GM23248 (cell line): ENCODE measurements at places on chromosomes 11 and 22.

DNA sequence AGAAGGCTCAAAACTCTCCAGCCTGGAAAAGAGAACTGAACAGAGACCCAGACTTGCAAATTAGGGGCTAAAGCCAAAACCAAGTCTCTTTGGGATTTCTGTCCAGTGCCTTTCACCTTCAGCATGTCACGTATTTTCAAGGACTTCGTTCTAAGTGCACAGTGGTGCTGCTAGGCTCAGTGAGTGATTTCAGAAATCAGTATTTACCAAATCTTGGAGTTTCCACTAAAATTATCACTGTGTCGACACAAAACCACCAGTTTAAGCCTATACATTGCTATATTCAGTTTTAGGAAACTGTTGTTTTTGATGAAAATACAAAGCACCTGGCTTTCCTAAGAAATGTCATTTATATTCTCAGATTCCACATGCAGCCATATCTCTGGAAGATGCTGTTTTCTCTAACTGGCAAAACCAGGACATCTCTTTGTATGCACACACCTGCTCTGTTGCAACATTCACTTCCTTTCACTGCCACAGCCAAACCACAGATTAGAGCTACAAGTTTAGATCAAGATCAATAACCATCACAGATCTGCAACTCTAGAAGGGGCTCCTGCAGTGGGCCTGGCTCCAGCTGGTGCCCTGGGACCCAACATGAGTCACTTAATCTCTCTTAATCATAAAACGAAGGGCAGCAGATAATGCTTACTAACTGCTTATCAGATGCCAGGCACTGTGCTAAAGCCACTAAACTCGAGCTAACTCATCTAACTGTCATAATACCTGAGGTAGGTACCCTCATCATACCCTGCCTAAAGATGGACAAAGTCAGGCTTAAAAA, 22.3 kb downstream of the SMCO4 start:
- no peaks in the 10 kb centered on the region for H3K27me3 ChIP-seq
- DNase-seq, result no peak
- H3K27ac ChIP-seq, result no peak overlapping the region
- H3K4me1 ChIP-seq, result peaks cover 8% of the 10 kb centered on the region
- H3K36me3 ChIP-seq, result no peaks in the 10 kb centered on the region
- no peak overlapping the region for H3K4me3 ChIP-seq

GRCh38 chr11:65353900-65354264, 669 bp upstream of the TIGD3 start:
- H3K27me3 ChIP-seq, result no peaks in the 10 kb centered on the region
- H3K4me3 ChIP-seq, result peak overlapping the region; percentile 78
- peaks cover 21% of the 10 kb centered on the region for H3K36me3 ChIP-seq
- H3K27ac ChIP-seq, result peak overlapping the region; percentile 20

- H3K27ac ChIP-seq, result no peak overlapping the region
- H3K27me3 ChIP-seq, result no peaks in the 10 kb centered on the region
These were observed 5.0 kb downstream of the PRDM11 start for GRCh38 chr11:45151362-45151982.

DNA sequence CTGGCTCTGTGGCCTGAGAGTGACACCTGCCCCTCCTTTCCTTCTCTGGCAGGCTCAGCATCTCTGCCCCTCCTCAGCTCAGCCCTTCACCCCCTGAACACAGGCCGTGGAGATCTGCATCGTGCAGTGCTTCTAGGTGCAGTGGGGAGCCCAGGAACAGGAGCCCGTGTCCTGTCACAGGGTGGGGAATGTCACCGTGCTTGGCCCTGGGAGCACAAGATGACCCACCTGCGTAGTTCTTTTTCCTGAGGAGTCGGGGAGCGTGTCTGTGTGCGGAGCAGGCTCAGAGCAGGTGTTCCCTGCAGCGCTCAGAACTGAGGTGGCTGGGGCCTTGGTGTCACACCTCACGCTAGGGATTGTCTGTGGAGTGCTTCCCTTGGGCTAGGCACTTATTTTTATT, 10.6 kb downstream of the TBC1D22A start:
- H3K27ac ChIP-seq, result no peak overlapping the region
- no peaks in the 10 kb centered on the region for H3K27me3 ChIP-seq
- DNase-seq, result no peak
- H3K36me3 ChIP-seq, result no peaks in the 10 kb centered on the region
